ENCODE measurements at places on chromosomes 2 and 18. TPM values are rescaled to one million over a fixed set of nuclear protein-coding genes. Genes with fewer than 3 reads are reported as not detected.

DNA sequence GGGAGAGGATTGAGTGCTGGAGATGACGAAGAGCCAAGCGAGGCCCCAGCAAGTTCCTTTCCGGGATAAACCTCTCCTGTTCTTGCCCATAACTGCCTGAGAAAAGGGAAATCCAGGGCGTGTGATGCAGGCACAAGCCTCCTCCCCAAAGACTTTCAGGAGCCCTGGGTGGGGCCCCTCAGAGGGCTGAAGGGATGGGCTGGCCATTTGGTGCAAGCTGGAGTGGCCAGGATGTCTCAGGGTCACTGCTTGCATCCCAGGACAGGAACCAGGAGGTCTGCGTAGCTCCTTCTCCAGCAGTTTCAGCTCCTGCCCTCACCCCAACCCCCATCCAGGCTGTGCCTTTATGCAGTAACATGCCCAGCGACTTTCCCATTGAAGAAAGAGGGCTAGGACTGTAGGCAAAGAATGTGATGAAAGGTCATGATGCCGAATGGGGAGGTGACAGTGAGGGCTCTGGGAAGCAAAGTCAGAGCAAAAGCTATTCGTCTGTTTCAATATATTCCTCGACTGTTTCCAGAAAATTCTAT lies 80.2 kb downstream of the PXDN start:
- no peak for DNase-seq

GRCh38 chr18:48328473-48329210 lies 80.5 kb downstream of the ZBTB7C start:
- DNase-seq = peak; percentile 34

The CHAC2 gene
- total RNA-seq = 2.4 TPM

DNA sequence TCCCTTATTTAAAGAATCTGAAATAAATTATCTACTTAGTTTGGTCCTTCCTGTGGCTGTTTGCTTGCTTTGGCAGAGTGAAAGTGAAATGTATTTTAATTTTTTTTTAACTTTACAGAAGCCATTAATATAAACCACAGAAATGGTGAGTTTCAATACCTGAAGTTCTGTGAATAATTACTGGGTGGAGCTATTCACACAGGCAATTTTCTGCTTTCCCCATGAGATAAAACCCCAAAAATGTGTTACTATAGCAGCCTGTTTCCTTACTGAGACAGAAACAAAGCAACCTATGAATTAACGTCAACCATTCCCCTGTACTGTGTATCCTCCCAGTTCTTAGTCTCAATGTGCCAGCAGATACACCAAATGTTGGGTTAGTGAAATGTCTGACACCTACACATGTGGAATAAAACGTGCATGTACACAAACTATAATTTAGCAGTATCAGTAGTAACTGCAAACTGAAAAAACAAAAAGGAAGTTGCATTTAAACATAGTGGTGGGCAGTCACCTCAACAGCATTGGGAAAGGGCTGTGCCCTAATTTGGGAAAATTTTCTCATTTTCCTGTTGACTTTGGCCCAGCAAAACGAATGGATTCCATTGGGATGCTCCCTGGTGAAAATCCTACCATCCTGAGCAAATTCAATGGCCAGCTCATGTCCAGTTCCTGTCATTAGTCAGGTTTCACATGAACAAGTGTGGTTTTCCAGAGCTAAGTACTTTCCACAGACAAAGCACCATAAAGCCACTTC lies 73.1 kb upstream of the RMDN2 start:
- no peak for DNase-seq

The DNER gene
- total RNA-seq = 84.8 TPM

DNA sequence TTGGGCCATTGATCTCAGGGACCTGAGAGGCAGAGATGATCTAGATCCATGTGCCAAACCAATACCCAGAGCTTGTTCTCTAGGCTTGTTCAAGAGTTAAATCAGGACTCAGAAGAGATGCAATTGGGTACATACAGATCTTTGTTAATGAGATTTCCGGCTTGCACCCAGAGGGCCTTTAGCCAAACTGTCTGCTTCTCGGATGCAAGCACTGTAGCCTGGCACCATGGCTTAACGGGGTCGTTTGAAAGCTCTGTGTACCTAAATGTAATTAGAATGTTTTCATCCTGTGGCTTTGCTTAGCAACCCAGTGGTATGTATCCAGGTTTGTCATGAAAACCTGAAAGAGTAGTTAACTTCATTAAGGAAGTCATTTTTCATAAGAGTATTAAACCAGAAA lies 94.2 kb downstream of the TPGS2 start:
- no peak for DNase-seq

- DNase-seq = peak; percentile 93
These were observed 412.1 kb upstream of the MYT1L start for GRCh38 chr2:2743164-2743571.

- DNase-seq = peak; percentile 81
These were observed 43.7 kb downstream of the RHOB start for GRCh38 chr2:20490300-20491181.

- no peak for DNase-seq
These were observed 52.9 kb upstream of the XDH start for GRCh38 chr2:31467426-31467825.

The SERPINB7 gene
- total RNA-seq = 0.99 TPM

DNA sequence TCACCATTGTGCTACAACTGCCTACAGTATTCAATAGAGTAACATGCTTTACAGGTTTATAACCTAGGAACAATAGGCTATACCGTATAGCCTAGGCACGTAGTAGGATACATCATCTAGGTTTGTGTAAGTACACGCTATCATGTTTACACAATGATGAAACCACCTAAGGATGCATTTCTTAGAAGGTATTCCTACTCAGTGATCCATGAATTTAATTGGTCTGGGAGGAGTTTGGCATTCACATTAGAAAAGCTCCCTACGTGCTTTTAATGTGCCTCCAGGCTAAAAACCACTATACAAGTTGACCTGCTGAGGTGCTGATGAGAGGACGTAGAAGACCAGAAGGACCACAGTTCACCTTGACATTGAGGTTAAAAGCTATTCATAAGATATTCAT lies 154.5 kb upstream of the LRRTM1 start:
- no peak for DNase-seq

DNA sequence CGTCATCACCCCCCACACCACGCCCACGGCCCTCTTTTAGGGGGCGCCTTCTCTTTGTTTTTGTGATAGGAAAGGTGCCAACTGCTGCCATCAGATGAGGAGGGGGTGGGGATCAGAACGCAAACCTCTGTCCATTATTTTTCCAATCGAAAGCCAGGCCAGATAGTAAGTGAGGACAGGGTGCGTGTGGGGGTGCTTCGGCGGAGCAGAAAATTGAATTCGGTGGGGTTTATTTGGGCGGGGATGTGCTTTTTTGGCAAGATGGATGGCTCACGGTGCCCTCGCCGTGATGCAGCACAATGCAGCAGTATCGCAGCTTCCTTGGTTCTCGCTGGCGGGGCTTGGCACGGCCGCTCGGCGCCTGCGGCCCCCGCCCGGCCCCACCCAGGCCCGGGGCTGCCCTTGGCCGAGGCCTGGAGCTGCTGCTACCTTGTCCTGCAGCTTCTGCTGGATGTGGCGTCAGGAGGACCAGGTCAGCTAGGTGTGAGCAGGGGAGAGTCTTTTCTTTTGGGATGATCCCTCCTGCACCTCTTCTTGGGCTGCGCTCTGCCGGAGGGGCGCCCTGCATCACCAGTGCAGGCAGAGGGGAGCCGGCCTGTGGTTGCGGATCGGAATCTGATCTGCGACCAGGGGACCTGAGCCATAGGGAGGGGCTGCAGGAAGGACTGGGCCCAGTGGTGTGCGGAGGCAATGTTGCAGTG lies 1.3 kb downstream of the SPTBN1 start:
- peak; percentile 59 for DNase-seq

The DLX1 gene
- 5.7 TPM for total RNA-seq

DNA sequence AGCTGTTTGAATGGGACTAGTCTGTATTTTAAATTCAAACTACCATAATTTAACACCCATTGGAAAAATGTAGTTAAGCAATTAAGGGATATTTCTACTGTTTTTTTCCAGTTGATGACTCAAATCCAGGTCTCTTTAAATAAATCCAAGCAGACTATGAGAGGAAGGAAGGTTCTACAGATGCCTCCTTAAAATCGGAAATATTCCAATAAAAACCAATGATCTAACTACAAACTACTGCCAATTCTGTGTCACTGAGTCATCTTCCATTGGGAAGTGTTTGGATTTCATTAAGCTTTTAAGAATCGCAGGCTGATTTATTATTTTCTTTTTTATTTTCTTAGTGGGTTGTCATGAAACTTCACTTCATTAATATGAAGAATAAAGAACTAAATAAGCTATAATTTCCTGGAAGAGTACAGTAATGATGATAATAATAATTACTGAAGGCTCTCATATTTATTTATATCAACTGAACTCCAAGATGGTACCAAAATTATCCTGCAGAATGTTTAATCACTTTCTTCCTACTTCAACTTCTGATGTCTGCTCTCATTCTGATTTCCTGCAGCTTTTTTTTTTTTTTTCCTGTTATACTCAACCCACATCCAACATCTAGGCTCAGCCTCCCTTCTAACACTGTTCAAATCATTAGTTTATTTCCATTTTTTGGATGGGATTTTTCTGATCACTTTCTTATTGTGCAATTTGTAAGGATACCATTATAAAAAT lies 166.3 kb upstream of the FN1 start:
- DNase-seq = no peak

GRCh38 chr2:62443886-62444285 lies 62.1 kb downstream of the TMEM17 start:
- no peak for DNase-seq

The UGT1A3 gene
- total RNA-seq = not detected

The CFAP210 gene
- not detected for total RNA-seq

- DNase-seq = no peak
These were observed 1302.7 kb upstream of the PIK3C3 start for GRCh38 chr18:40652321-40652720.

The ITPRID2 gene
- total RNA-seq = 58.0 TPM

DNA sequence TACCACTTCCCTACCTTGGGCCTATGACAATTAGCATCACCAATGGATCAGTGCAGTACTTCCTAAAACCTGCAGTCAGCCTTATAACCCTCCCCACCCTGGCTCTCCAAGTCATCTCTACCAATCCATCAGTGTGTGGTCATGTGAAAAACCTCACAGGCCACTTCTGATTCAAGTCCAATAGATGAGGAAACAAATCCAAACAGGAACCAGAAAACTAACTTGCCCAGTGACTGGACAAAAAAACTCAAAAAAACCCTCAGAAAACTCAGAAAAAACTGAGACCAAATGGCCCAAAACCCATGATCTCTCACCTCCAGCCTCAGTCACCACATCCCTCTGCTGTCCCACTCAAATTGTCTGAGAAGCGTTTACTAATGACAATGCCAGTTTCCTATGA lies 43.3 kb downstream of the TGFA start:
- DNase-seq = no peak

- no peak for DNase-seq
These were observed 49.0 kb downstream of the FBXO36 start for GRCh38 chr2:229971298-229971790.
